ENCODE measurements at places on chromosomes 1 and 21.

GRCh38 chr1:216935901-216936300, 212.7 kb upstream of the ESRRG start:
- no peak for DNase-seq

DNA sequence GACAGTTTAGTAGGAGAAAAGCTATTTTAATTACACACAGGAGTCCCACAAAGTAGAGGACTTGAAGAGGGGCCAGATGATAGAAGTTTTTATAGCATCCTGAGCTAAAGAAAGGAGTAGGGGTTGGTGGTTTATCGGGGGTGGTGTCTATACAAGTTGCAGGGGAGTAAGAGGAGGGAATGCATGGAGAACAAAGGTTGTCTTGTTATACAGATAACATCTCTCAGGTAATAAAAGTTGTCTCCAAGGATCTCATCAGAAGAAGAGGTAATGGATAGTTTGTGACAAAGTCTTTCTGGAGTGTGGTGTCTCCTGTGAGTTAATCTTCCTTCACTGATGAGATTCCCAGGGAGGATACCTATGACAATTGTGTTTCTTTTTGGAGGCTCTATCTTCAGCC, 23.4 kb upstream of the NUF2 start:
- DNase-seq = no peak

- no peak for DNase-seq
Measured at GRCh38 chr1:194474701-194475100, 1288.3 kb upstream of the B3GALT2 start.

GRCh38 chr1:92749024-92749634, 35.8 kb downstream of the EVI5 start:
- DNase-seq = peak; percentile 81

GRCh38 chr1:181102841-181103240, 14.3 kb downstream of the IER5 start:
- no peak for DNase-seq

GRCh38 chr1:22606161-22606560, 30.3 kb upstream of the C1QA start:
- no peak for DNase-seq

- peak; percentile 77 for DNase-seq
Measured at GRCh38 chr1:47997289-47998200, at the start of gene TRABD2B. Gene TRABD2B, minus strand, starts transcription at chr1:47997385.

DNA sequence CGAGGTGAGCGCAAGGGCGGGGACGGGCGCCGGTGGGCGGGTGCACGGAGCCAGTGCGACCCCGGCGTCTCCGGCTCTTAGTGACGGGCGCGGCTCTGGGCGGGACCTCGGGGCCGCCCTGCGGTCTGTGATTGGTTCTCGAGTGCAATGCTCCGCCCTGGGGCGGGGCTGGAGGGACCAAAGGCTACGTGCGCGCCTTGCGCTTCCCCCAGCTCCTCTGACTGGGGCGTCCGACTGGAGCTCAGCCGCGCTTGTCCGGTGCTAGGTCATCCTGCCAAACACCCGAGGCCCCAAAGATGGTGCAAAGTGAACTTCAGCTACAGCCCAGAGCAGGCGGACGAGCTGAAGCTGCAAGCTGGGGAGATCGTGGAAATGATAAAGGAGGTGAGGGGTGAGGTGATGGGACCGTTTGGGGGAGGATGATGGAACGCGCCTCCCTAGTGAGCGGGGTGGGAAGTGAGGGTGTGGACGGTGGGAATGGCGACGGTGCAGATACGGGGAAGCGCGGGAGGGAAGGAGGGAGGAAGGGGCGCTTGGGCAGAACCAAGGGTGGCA, 811 bp downstream of the SH3D21 start:
- DNase-seq = peak; percentile 95

DNA sequence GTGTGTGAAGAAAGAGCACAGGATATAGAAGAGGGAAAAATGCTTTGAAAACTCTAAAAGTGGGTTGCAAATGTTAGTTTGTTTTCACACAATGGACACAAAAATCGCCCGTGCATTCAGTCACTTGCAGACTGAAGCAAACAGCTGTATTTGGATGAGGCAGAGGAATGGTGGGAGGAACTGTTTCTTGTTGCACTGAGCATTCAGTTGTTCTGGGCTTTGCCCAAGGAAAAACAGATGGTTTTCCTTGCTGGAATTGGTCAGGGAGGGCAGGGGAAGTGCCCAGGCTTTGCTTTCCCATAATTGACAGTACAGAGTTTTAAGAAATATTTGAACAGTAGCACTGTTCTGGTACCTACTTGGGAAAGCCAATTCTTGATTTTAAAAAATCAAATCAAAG, 19.5 kb upstream of the WARS2 start:
- DNase-seq = no peak

- peak; percentile 37 for DNase-seq
Measured at GRCh38 chr1:119002028-119002686, 14.0 kb upstream of the TBX15 start.

- peak; percentile 58 for DNase-seq
Measured at GRCh38 chr1:87084244-87084836, 169.9 kb downstream of the HS2ST1 start.

- no peak for DNase-seq
Measured at GRCh38 chr1:14487671-14488070, 110.8 kb upstream of the KAZN start.

DNA sequence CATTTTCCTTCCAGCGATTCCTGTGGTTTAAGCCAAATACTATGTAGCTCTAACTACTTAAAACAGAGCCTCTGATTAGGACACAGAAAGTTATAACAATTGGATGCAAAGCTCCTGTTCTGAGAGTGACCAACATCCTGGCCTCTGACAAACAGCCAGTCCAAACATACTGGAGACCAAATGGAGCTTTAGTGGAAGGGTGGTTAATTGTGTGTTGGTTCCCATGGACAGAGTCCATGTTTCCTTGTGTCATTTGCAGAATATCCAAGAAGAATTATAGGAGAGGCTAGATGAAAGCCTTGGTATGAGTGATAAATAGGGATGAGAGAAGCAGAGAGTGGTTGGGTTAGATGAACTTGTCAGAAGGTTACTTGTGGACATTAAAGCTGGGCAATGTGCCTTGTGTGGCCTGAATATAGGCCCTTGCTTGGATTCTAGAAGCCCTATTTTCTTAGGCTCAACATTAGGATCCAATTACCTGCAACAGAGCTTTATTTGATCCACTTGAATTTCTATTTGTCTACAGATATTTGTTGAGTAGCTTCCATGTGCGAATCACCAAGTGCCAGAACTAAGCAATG, 180.5 kb upstream of the GORAB start:
- DNase-seq = no peak

GRCh38 chr1:94325377-94326302, 88.3 kb upstream of the ARHGAP29 start:
- peak; percentile 23 for DNase-seq

DNA sequence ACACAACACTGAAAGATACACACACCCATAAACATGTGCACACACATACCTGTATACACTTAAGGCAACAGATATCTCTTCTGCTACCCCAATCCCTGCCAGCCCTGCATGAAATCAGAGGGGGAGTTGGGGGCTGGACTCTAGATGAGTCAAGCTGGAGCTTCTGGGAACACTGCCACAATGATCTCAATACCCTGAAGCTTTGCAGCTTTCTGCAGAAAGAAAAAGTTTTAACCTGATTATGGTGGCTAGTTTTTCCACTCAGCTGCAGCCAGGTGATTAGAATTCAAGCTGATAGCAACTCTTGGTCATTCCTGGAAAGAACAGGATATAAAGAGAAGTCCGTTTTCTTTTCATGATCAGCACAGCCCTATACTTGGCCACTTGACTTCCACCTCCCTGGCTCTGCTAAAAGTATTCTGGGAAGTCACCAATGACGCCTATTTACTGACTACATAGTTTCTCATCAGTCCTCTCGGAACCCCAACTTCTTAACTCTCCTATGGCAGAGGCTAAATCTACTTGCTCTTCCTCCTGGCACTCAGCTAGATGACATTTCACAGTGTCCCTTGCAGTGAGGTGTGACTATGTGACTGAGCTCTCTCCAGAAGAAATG, 20.7 kb upstream of the DNASE2B start:
- no peak for DNase-seq

- peak; percentile 45 for DNase-seq
Measured at GRCh38 chr1:152029144-152029928, 7.5 kb downstream of the S100A11 start.

DNA sequence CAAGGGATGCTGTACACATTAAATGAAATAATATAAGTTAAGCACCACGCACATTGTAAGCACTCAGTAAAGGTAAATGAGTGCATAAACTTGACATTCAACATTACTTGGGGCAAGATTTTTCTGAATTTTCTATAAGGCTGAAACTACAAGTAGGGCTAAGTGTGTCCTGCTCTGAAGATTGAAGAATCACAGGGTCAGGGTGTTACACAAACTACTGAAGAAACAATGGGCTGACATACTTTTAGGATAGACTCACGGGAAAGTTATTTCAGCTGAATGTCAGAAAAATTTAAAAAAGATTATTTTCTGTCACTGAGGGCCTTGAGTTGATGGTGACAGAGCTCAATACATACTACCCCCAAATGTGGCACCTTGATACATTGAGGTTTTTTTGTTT, 644.2 kb upstream of the PLXNA2 start:
- no peak for DNase-seq

DNA sequence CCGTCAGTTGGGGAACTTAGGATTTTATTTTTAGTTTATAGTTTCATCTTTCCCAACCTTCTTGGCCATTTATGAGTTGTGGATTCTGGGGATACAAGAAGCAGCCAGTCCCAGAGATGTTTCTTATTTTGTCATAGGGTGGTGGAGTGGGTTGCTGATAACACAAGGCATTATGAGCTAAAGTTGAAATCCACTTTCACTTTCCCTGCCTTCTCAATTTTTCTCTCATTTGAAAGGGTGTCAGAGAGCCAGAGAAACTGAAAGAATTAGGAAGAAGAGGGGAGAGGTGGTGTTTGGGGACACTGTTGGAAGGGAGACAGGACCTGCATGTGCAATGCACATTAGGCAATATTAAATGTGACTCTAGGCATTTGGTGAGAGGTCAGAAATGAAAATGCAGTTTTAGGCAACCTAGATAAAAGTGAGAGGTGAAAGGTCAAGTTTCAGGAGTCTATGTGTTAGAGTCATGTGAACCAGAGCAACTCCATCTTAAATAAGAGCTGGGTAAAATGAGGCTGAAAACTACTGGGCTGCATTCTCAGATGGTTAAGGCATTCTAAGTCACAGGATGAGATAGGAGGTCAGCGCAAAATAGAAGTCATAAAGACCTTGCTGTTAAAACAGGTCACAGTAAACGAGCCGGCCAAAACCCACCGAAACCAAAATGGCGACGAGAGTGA, 71.1 kb upstream of the F3 start:
- DNase-seq = no peak

- DNase-seq = peak; percentile 50
Measured at GRCh38 chr1:106178791-106179190, 877.7 kb upstream of the PRMT6 start.

DNA sequence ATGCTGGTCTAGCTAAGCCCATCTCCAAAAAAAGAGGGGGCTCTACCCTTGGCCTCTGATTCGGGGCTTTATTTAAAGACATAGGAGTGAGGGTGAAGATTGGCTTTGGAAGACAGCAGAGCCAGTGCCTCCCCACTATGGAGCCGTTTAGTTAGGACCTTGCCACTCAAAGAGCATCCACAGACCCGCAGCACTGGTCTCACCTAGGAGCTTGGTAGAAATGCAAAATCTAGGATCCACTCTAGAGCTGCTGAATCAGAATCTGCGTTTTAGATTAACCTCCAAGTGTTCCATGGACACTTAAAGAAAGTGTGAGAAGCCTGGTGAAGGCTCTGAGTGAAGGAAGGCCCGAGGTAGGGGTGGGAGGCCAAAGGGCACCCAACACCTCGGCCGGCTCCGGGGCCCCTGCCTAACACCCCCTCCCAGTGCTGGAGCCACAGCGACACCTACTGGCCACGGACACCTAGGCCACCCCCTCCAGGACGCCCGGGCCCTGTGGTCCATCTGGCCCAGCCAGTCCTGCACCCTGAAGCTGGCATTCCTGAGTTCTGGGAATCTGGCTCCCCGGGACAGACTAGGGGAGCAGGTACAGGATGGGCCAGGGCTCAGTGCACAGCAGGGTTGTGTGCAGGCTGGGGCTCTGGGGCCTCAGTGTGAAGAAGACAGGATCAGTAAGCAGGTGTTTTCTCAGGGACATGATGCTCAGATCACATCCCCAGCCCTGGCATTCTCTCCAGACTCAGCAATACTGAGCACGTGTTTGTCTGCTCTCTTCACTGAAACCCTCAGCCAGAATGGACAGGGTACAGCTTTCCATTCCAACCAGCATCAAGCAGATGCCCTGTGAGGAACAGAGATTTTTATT, 79.2 kb downstream of the TMEM53 start:
- DNase-seq = peak; percentile 61

- peak; percentile 92 for DNase-seq
Measured at GRCh38 chr1:31795801-31796621, 19.8 kb downstream of the SPOCD1 start.

- no peak for DNase-seq
Measured at GRCh38 chr1:217899614-217900013, 268.5 kb downstream of the SPATA17 start.

- no peak for DNase-seq
Measured at GRCh38 chr1:236301958-236302335, 20.2 kb upstream of the ERO1B start.

DNA sequence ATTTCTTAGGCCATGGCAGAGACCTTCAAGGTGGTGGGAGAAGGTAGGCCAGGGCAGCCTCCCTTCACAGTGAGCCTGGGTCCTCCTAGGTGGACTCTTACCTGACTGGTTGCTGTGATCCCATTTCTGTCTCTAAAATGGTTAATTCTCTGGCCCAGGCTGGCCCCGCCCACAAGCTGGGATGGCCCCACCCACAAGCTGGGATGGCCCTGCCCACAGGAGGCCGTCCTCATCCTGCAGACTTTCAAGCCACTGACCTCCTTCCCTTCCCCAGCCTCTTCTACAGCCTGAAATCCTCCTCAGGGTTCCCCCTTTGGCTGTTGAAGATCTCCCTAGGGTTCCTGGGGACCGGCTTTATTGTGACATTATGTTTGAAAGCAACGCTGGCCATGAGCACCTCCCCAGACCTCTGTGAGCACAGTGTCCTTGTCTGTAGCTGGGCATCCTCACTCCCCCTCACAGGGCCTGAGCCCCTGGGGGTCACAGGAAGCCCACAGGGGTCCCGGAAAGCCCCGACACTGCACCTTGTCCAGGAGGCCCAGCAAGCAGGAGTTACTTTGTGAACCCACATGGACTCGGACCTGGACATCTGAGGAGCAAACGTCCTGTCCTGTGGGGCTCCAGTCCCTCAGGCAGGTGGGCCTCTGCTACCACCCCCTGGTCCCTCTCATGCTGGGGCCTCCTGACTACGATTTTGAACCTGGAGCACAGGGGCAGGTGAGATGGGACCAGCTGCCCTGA, 621.7 kb downstream of the MATN1 start:
- DNase-seq = no peak

DNA sequence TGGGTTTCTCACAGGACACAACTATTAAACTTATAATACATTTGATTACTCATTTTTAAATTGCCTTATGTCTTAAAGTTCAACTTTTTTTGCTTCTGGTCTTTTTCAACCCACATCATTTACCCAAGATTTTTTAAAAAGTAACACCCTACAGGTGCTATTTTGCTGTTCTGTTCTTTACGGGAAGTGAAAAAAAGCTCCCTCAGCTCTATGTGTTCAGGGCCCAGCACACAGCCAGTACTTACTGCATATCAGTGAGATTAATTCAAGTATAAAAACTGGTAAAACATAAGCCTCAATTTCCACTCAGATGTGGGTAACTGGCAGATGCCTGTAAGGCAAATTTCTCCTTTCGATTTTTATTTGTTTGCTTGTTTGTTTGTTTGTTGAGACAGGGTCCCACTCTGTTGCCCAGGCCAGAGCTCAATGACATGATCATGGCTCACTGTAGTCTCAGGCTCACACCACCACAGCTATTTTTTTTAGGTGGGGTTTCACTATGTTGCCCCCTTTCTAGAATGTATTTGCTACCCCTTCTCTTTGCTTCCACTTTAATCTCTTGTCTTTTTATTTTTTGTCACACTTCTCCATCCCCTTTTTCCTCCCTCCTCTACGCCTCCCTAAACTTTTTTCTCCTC, 20.3 kb downstream of the RNASEL start:
- DNase-seq = no peak

Measured in A673 (cell line).